Muscle of leg (tissue), 16 donors: ENCODE measurements at places on chromosomes 4 and X.

- no peak for DNase-seq
Measured at GRCh38 chr4:31111790-31112189, 391.6 kb downstream of the PCDH7 start.

GRCh38 chr4:84866295-84866694 lies 100.2 kb downstream of the WDFY3 start:
- DNase-seq: no peak

DNA sequence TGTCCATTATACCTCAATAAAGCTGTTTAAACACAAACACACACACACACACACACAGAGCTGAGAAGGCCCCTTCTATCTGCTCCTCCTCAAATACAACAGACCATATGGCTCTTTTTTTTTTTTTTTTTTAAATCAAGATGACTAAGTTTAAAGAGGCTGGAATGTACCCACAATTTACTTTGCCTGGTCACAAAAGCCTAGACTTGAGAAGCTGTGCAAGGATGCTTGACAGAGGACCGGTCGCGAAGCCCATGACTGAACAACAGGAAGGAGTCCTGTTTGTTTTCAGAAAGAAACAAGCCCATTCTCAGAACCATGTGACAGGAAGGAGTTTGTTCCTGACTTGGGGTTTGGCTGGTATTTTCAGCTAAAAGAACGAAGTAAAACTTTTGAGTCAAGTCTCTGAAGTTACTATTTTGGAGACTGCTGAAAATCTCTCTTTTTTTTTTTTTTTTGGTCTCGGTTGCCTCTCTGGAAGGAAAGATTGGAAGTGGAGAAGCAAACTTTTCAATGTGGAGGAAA lies 650.9 kb upstream of the TENM3 start:
- DNase-seq: no peak

GRCh38 chrX:115713460-115713859 lies 152.5 kb downstream of the PLS3 start:
- no peak for DNase-seq

DNA sequence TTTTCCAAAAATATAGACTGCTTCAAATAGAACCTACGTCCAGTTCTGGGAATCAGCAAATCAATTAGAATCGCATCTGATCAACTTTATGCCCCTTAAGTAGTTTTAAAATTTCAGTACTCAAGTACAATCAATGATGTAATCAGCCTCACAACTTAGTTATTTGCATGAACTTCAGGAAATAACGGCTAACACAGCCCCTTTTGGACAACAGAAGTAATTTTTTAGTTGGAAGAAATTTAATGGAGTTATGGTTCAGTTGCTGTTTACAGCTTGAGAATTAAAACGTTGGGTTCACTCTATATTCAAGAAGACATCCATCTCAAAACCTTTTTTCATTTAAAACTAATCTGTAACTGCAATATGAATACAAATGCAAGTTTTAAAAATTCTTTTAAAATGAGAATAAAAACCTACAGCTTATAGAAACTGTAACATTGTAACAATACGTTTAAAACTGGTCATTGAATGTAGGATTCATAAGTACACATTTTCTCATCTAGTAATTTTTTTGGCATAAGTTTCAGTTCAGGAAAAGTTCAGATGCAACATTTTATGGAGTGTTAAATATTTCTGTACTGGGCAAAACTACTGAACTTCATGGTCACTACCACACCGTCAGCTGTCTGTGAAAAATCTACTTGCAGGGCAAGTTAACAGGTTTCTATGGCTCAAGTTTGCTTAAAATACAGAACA lies 956 bp downstream of the TAPT1 start:
- DNase-seq: peak; percentile 66

GRCh38 chr4:82947498-82947897 lies 47.0 kb downstream of the THAP9 start:
- no peak for DNase-seq

DNA sequence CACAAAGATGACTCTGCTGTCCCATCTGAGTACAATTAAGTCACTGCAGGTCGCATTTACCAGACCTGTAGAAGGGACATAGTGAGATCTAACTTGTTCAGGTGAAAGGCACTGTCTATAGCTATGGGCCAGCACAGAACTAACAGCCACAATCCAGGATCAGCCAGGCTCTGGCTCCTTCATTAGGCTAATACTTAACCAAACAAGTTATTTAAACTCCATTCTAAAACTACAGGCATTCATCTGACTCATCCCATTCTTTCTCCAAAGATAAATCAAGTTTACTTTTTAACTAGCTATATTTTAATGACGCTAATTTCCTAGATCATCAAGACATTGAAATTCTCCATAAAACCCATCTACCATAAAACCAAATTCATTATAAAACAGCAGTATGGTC lies 62.5 kb downstream of the STX18 start:
- DNase-seq: no peak

- DNase-seq: peak; percentile 87
Measured at GRCh38 chr4:7361280-7361895, 73.3 kb downstream of the PSAPL1 start.

- DNase-seq: peak; percentile 57
Measured at GRCh38 chr4:117893207-117893606, 141.1 kb upstream of the NDST3 start.

DNA sequence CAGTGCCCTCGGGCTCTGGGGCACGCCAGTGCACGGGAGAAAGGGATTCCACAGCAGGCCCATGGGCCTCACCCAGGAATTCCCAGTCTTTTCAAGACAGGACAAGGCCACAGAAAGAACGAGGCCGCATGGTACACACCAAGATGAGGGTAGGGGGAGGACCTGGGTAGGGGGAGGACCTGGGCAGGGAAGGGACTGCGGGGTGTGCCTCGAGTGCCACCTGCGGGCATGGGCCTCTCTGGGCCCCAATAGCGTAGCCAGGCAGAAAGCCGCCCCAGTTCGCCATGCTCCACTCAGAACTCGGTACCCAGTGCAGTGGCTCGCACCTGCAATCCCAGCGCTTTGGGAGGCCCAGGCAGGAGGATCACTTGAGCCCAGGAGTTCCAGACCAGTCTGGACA lies 14.0 kb upstream of the DUSP9 start:
- no peak for DNase-seq

DNA sequence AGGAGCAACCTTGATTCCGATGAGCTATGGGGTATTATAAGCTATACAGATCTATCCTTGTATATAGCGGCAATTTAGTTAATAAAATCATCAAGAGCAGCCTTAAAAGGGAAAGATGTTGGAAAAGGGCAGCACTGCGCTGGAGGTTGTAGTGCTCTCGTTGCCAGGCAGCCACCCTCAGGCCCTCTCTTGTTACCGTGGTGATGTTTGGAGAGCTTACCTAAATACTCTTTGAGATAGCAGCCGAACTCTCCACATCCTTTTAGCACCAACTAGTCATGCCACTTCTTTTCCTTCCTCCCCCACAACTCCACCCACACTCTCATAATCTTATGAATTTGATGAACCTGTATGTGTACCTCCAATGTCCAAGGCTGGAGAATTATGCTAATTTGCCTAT lies 3.8 kb upstream of the RADX start:
- DNase-seq: no peak

DNA sequence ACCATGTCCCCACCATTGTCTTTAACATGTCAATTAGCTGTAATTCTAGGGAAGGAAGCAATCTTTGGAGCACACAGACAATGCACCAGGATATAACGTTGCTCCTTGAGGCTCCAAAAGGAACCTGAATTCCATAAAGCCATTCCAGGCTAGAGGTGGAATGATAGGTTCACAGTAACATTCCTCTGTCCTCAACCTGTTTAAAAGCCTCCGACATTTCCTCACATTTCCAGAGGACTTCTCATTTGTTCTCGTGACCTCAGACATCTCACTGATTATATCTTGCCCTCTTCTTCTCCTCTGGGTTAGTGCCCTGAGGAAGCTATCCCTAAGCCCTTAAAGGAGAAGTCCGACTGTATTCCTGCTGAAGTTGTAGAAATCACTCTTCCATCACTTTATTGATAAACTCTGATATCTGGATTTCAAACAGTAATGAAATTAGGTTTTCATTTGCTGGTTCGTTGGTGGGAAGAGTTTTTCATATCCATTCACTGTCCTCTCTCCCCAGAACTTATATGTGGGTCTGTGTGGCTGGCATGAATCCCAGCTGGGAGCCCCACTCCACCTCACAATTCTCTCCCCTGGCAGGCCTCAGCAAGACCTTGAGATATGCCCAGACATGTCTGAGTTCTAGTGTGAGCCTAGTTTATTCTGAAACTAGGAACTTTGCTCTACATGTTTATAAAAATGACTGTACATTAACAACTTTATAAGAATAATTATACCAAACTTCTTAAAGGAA lies 44.2 kb upstream of the PRSS12 start:
- DNase-seq: no peak
